ENCODE measurements at places on chromosomes 1 and 21.
A peak's percentile ranks its signal among the peaks of the same experiment; 100 is the strongest.

DNA sequence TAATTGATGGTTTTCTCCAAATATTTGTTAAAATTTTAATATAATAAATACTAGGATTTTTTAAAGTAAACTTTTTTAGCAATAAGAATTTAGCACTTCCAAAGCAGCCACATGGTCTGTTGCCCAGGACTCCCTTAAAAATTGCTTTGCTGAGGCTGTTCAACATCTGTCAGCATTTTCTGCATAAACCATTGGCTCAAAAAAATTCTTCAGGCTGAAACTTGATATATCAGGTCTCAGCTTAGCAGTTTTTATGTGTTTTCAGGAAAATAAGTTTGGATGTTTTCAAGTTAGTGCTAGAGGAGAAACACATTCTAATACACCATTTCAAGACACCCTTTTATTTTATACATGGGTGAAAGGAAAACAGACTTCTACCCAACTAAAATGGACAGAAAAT, 69.1 kb upstream of the C1orf105 start:
- no peak for DNase-seq

GRCh38 chr1:168396508-168396907, 115.8 kb downstream of the TBX19 start:
- DNase-seq = no peak

GRCh38 chr1:36849956-36850355, 184.4 kb downstream of the GRIK3 start:
- DNase-seq = no peak

DNA sequence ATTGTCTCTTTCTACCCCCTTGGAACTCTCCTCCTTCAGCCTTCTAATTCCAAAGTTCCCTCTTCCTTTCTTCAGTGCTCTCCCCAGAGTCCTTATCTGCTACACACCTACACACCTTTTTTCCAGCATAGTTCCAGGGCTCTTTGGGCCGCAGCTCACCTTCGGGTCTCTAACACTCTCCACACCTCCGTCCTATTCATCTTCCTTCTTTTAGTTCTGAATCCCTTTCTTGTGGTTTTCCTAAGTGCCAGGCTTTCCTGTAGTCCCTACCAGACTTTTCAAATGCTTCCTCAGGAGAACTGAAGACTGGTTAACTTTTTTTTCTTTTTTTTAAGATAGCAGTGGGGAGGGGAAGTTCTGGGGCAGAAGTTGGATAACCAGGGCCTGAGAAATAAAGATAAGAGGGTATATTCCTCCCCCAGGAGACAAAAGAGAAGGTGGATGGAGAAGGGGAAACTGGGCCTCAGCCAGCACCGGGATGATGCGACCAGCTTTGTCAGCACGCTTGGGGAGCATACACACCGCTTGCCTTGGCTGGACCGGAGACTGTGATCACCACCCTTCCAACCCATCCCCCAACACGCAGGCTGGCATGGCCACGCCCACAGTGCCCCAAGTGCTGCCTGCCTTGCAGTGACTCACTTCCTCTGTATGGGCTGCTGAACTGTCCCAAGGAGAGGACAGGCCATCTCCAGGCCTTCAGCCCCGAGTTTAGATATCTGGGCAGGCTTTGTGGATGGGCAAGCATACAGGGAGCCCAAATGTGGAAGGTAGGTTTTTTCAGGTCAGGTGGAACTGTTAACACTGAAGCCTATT, 2.5 kb upstream of the CERS2 start:
- peak; percentile 87 for DNase-seq

GRCh38 chr1:228177183-228177475, 11.5 kb downstream of the IBA57 start:
- no peak for DNase-seq

DNA sequence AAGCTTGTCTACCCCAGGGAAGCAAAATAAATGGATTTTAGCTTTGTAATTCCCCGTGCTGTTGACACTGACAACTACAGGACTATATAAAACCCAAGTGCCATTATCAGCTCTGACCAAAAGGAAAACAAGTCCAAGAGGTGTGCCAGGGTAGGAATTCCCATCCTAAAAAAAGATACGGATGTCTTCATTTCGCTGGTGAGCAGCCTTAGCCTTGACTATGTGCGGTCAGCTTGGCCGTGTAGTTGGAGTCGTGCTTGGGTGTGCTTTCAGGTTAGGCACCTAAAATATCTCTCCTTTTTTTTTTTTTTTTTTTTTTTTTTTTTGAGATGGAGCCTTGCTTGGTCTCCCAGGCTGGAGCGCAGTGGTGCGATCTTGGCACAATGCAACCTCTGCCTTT, 28.9 kb upstream of the ACTN2 start:
- DNase-seq = no peak

- DNase-seq = no peak
These were observed 14.7 kb downstream of the NAV1 start for GRCh38 chr1:201553496-201554189.

DNA sequence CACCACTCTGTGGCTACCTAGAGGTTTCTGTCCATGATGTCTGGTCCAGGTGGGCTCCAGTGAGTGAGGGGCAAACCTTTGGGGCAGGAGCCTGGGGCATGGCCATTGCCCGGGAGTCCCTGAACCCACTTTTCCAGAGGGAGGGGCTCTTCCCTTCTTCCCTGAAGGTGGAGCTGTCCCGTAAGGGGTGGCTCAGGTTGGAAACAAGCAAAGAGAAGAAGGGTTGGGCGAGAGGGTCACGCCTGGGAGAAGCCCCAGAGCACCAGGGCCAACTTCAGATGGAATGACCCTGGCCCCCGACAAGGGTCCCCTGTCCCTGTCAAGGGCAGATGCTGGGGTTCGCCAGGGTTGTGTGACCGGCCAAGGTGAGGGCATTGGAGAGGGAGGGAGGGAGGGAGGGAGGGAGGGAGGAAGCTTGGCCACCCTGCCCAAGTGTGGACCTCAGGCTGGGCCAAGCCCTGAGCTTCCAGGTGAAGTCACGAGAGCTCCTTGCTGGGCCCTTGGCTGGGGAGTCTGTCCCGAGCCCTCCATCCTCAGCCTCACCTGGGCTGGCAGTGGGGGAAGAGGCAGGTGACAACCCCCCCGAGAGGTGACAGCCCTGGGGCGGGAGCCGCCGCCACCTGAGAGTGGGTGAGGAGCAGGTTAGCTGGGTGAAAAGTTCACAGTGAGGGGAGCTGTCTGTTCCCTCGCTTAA, 69.6 kb downstream of the DHRS3 start:
- DNase-seq = no peak

Measured in HS-27A (cell line).